ENCODE measurements at places on chromosomes 2 and 18.

DNA sequence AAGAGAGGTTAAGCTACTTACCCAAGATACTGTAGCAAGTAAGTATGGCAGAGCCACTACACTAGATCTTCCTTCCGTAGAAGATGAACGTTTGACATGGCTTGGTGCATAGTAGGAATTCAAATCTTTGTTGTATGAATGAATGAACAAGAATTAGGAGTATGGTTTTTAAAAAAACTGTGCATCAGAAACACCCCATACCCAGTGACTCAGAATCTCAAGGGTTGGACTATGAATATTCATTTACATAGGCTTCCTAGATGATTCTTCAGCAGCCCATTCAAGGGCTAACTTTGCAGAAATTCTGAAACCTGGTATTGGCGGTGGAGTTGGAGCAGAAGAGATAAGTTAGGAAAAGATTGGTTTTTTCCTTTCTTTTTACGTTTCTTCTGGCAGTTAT lies 5.4 kb downstream of the ACTR3 start:
- DNase-seq, result no peak

- no peak for DNase-seq
Measured at GRCh38 chr2:110170102-110170501, 34.7 kb downstream of the NPHP1 start.

- DNase-seq, result no peak
Measured at GRCh38 chr2:31207790-31208189, 9.5 kb downstream of the CAPN14 start.

DNA sequence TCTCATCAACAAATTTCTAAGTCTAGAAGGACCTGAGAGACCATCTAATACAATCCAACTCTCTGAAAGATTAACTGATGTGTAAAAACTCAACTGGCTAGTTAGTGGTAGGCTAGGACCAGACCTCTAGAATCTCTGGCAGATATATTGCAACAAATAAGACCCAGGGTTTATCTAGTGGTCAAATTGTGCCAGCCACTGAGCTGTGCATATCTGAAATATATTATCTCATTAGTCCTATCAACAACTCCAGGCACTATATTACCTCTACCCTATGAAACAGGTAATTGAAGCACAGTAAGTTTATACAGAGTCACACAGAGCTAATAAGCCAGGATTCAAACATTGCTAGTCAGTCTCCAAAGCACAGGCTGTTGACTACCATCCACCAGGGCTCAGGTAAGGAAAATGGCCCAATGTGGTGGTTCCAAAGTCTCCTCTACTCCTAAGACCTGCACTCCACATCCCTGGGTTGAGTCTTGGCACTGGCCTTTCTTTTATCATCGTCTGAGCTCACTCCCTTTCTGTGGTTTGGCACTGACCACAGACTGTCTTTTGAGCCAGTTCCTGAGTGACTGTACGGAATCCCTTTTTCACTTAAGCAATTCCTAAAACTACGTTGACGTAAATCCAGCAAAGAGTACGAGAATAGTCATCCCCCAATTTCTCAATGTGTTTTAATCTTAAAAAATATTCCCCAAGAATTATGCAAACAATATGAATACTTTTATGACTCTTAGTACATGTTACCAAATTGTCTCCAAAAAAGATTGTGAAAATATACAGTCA lies 11.9 kb upstream of the PID1 start:
- no peak for DNase-seq

- DNase-seq, result no peak
Measured at GRCh38 chr2:178923546-178923945, 116.3 kb upstream of the TTN start.

DNA sequence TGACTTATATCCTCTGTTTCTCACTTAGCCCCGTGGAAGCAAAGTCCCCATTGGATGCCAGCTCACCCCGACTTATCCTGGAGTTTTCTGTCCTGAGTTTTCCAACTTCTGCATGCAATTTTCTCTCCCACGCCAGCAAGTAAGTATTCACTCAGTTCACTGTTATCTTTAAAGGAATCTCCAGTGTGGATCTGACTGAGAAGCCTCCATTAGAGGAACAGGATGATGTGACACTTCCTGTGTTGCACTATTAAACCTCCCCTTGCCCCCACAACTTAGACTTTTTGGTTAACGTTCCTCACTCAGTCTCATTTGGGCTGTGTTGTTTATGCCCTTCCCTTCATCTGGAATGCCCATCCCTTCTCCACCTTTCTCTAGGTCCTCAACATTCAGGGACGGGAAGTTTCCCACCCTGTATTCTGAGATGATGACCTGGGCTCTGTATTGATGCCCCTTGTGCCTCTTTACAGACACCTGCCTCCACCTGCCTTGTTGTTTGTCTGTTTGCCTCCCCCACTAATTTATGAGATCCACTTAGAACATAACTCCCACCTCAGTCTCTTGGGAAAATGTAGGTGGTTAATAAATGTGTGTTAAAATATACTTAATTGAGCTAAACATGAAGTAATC lies 536.1 kb upstream of the RAB6C start:
- DNase-seq, result no peak

DNA sequence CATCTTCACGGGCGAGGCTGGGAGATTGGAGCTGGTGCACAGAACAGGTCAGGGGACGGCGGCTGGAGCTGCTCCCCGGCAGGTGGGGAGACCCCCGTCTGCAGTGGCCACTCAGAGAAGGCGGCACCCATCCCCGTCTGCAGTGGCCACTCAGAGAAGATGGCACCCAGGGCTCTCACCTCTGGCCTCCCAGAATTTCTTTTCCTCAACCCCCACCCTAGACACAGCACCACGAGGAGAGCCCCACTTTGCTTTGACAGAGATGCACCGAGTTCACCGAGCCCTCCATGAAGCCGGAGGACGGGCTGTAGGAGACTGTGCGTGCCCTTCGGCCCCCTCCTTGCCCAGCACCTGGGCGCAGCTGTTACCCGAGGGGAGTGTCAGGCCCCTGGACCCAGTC lies 201.6 kb upstream of the SALL3 start:
- no peak for DNase-seq

GRCh38 chr2:235614900-235615712 lies 121.3 kb downstream of the AGAP1 start:
- no peak for DNase-seq

DNA sequence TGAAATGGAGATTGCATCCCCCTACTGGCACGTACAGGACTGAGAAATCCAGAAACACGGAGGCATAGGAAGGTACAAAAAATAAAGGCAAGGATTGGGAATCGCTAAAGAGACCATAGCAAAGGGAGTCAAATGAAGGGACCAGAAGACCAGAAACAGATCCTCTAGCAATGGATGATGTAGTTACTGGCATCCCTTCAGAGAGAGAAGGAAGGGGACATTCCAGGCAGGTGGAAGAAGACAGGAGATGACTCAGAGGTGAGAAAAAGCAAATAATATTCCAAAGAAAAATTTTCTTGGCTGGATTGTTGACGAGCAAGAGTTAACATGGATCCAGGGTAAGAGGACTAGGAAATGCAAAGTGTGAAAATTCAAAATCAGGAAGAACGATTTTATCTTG lies 78.4 kb upstream of the FZD7 start:
- no peak for DNase-seq

GRCh38 chr2:48753228-48753627 lies 2.3 kb downstream of the LHCGR start:
- no peak for DNase-seq

DNA sequence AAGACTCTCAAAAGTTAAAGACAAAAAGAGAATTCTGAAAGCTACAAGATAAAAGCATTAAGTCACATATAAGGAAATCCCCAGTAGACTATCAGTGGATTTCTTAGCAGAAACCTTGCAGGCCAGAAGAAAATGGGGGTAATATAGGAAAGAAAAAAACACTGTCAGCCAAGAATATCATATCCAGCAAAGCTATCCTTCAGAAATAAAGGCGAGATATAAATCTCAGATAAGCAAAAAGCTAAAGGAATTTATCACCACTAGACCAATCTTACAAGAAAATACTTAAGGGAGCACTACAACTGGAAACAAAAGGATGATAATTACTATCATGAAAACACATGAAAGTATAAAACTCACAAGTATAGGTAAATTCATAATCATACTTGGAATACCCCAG lies 63.1 kb downstream of the USP40 start:
- DNase-seq, result no peak

- DNase-seq, result no peak
Measured at GRCh38 chr2:168062054-168062453, 185.3 kb downstream of the STK39 start.

GRCh38 chr2:152050915-152051314 lies 47.9 kb downstream of the CACNB4 start:
- no peak for DNase-seq

- no peak for DNase-seq
Measured at GRCh38 chr18:39752351-39752750, 2186.8 kb upstream of the CELF4 start.

DNA sequence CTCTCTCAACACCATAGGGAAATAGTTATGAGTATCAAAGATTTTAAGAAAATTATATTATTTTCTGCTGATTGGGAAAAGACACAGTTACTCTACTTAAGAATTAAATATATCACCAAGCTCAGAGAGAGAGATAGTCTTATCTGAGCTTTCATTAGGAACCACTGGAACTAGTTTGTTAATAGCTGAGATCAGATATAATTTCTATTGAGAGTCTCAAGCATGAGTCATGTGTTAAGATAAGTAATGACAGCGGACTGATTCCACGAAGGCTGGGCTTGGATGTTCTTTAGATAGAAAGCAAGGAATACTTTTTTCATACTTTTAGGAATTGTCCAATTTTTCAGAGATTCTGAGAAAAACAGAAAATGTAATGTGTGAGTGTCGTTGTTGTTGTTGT lies 44.4 kb upstream of the RBM44 start:
- no peak for DNase-seq

DNA sequence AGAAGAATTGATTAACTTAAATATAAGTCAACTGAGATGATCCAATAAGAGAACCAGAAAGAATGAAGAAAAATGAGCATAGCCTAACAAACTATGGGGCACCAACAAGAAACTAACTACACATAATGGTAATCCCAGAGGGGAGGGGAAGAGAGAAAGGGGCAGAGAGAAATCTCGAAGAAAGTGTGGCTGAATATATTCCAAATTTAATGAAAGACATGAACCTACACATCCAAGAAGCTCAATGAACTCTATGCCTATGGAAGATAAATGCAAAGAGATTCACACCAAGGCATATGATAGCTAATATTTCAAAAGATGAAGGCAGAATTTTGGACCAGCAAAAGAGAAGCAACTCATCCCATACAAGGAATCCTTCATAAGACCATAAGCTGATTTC lies 649.2 kb downstream of the ZEB2 start:
- no peak for DNase-seq

DNA sequence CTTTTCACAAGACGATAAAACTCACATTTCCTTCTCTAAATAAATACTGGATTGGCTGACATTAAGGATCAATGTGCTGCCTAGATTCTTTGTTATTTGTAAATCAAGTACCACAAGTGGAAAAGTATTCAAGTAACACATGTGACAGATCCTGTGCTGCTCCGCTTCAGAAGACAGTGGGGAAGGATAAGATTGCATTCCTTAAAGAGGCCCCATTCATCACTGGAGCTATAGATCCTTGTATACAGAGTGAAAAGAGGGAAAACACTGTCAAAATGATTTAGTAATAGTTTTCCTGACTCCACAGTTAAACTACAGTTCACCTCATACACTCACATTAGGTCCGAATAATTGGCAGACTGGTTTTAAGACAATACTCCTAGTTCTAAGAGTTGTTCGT lies 108.0 kb upstream of the CSRNP3 start:
- no peak for DNase-seq

DNA sequence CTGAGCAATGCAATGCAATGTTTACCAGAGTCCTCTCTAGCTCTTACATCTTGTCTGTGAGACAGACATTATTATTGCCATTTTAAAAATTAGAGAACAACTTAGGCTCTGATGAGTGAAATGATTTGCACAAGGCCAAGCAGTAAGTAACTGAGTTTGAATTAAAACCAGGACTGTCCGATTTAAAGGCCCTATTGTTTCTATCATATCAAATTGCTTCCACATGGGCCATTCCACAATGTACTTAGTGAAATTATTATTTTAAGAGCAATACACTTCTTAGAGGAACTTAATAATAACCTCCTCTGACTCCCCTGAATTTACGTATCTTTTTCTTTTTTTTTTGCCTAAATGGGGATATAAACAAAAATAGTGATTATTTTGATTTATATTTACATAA lies 64.6 kb downstream of the PLCL1 start:
- no peak for DNase-seq

- DNase-seq, result no peak
Measured at GRCh38 chr18:50306944-50307343, 19.5 kb upstream of the CXXC1 start.

- DNase-seq, result no peak
Measured at GRCh38 chr2:118856978-118857676, 9.7 kb upstream of the EN1 start.

GRCh38 chr18:13451661-13452387 lies 233.3 kb downstream of the LDLRAD4 start:
- DNase-seq, result no peak

DNA sequence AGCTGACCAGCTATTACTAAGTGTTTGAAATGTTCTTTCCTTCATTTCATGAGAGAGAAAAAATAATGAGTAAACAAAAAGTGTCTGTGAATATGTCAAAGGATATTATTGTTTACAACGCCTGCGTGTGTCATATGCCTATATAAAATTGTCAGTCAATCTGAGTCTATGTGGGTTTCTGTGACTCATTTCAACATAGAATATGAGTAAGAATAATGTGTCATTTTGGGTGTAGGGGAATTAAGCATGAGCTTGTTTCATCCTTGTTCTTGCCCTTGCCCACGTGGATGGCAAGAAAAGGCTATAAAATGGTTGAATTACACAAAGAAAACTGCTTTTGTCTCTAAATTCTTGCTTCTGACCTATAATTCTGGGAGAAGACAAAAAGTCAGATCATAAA lies 466.0 kb downstream of the PTH2R start:
- no peak for DNase-seq
